ENCODE measurements at places on chromosomes 4 and X.

DNA sequence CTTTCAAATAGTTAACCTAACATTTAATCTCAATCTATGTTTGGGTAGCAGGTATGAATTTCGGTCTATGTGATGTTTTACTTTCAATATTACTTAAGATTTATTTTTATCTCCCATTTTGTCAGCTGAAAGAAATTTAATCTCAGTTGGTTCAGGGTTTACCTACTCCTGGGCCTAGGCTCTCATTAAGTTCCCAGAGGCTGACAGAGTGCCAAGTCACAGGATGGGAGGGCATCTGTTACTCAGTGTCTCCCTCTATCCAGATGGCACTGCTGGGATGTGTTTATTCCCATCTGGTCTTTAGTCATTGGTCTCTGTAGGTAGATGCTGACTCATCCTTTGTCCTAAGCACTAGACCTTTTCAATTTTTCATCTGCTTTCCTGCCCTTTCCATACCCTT, 129.4 kb upstream of the ARSJ start:
- DNase-seq, result no peak

DNA sequence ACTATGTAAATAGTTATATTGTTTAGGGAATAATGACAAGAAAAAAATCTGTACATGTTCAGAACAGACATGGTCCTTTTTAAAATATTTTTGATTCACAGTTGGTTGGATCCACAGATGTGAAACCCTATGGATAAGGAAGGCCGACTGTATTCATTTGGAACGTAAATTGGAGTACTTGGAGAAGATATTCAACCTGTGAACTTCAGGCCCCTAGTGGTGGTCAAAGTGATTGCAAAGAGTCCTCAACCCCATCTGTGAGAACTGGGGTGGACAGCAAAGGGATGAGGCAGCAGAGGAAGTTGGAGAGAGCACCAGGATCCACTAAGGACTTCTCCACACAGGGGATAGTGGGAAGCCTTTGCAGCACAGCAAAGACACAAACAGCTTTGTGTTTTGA, 6.2 kb upstream of the CXCL13 start:
- no peak for DNase-seq

DNA sequence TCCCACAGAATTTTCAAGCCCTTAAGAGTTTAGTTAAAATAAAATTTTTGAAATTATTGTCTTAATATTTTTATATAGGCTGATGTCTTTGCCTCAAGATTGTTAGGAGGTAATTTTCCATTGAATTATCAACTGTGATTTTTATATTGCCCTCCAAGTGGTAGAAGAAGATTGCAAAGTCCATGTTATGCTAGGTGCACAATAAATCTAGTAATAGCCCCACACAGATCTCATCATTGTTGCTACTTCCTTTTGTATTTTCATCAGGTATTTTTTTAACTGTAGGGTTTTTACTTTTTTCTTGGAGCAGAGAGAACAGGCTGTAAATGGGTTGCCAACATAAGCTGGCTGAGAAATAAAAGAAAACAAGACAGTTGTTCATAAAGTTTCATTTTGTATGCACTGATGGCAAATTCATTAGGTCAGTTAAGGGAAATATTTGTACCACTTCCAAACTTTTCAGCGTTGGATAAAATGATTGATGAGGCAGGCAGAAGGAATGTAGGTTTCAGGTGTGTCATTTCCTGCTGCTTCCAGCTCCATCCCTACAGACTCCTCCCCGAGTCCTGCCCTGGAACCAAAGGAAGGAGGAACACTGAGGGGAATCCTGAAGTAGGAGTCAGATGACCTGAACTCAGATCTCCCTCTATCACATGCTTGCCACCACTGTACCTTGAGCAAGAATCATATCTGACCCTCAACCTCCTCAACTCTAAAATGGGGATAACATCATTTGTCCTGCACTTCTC, 105.5 kb downstream of the PRRG1 start:
- DNase-seq, result no peak

DNA sequence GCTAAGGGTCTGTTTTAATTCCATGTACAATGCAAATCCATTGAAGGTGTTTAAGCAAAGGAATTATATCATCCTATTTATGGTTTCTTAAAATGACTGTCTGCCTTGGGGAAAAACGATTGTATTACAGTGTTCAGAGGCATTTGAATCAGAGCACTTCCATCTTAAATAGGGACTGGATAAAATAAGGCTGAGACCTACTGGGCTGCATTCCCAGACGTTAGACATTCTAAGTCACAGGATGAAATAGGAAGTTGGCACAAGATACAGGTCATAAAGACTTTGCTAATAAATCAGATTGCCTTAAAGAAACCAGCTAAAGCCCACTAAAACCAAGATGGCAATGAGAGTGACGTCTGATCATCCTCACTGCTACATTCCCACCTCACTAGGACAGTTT, 1167.2 kb upstream of the PABPC4L start:
- DNase-seq, result no peak

GRCh38 chr4:188975271-188975670, 836.0 kb downstream of the TRIML1 start:
- DNase-seq, result no peak

DNA sequence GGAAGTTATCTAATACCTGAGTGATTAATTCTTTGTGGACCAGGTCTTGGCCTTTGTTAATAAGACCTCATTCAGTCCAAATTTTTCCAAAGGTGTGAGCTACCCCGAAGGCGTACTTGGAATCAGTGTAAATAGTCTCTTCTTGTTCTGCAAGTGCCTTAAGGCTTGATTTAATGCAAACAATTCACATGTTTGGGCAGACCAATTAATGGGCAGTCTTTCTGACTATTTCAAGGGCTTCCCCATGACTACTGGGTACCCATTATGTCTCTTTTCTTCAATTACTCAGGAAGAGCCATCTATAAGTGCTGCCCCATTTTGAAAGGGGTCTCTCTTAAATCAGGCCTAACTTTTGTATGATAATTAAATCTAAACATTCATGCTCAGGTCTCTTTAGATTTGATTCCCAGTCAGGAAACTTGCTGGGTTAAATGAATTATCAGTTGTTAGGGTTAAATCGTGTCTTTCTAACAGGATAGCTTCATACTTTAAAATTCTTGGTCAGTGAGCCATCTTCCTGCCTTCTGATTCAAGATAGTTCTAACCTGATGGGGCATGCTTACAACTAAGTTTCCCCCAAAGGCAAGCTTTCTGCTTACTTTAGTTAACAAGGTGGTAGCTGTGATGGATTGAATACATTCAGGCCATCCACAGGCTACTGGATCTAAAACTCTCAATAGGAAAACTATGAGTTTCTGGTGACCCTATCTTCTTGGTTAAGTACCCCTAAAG, 179.6 kb downstream of the CCNG2 start:
- DNase-seq, result no peak

DNA sequence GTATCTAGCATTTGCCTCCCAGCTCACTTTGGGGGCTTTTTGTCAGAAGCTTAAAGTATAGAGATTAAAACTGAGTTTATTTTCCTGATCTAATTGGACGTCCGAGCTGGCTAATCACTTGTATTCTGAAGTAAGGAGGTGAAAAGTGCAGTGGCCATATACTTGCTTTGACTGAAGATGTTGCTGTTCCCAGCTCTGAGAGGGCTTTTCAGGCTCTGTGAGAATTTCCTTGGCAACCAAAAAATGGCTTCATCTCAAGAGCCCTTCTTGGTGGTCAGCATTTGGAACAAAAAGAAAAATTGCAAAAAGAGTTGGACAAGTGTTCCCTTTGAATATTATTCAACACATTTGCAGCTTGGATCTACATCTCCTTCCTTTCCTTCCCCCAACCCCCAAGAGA, 67.0 kb downstream of the SLC4A4 start:
- no peak for DNase-seq

DNA sequence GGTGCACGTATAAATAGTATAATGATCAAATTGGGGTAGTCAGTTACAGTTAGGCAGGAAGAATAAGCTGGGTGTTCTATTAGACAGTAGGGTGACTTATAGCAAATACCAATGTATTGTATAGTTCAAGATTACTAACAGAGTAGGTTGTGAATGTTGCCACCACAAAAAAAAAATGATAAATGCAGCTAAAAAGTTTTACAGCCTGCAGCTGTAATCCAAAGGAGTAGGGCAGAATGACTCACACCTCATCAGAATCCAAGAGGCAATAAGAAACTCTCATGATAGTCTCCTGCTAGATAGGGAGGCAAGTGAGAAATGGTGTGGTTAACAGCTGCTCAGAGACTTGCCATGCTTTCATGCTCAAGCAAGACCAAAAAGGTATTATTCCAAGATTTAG, 19.6 kb upstream of the TCEAL4 start:
- no peak for DNase-seq

- DNase-seq, result no peak
These were observed 11.7 kb downstream of the UGT2B4 start for GRCh38 chr4:69484011-69484410.

- DNase-seq, result no peak
These were observed 131.9 kb downstream of the RTL3 start for GRCh38 chrX:78527263-78527662.

DNA sequence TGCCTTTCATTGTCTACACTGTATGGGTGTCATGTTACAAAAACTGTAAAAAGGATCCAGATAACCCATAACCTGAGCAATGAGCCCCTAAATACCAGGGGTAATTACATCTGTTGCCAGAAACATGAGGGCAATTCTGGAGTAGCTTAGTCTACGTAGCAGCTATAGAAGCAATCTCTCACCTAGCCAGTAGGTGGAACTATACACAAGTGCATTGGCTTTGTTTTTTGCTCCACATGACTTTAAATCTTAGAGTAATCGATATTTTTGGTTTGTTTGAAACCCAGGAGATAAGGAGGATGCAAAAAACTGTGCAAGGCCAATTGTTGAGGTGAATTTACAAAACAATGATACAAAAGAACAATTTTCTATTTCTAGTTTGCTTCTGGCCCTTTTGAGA, 57.5 kb downstream of the GPR82 start:
- no peak for DNase-seq

Data from stimulated activated CD8-positive, alpha-beta memory T cell treated with anti-CD3 and anti-CD28 coated beads, Interleukin-7, amount 100 ng/mL, for 1 hour (primary cell).